ENCODE measurements at places on chromosomes 4 and X. TPM values are rescaled to one million over a fixed set of nuclear protein-coding genes. Genes with fewer than 3 reads are reported as not detected.

- no peak for DNase-seq
These were observed 343.8 kb upstream of the CLNK start for GRCh38 chr4:11028334-11028733.

- no peak for DNase-seq
These were observed 309.5 kb upstream of the FMR1 start for GRCh38 chrX:147602176-147602696.

Gene P2RY10
- 0.54 TPM for total RNA-seq

DNA sequence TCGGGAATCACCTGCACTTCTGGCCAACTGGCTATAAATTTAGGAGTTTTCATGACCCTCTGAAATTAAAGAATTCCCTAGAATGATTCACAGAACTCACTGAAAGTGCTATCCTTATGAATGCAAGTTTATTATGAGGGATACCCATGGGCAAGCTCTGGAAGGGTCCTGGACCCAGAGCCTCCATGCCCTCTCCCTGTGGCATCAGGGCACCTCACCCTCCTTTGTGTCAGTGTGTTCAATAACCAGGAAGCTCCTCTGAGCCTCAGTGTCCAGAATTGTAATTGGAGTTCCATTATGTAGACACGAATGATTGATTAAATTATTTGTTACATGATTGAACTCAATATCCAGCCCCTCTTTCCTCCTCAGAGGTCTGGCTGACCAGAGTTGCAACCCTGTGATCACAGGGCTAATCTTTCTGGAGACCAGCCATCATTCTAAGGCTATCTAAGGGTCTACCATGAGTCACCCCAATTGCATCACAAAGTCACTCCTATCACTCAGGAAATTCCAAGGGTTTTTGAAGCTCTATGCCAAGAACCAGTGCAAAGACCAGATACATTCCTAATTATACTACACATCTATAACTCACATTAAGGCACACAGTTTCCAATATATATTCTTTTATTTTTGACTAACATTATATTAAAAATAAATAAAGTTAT, 8.9 kb downstream of the ANXA3 start:
- no peak for DNase-seq

- no peak for DNase-seq
These were observed 5.3 kb downstream of the ARSF start for GRCh38 chrX:3046253-3047240.

GRCh38 chr4:99117876-99118693, 26.0 kb downstream of the ADH4 start:
- DNase-seq = no peak

DNA sequence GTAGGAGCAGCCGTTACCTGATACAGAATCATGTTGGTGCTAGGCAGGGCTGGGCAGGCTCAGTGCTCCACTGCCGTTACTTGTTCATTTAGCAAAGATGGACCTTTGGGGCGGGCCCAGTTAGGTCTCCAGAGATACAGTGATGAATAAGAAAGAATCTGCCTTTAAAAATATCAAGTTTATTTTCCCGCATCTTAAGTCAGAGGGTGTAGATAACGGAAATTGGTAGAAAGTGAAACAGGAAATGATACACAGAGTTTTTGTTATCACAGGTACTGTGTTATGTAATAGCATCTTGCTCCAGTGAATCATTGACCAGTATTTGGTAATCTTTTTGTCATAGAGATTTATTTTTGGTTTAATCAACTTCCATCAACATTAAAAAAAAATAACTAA, 5.5 kb downstream of the TMEM131L start:
- DNase-seq = no peak

Gene DGAT2L6
- total RNA-seq = not detected

DNA sequence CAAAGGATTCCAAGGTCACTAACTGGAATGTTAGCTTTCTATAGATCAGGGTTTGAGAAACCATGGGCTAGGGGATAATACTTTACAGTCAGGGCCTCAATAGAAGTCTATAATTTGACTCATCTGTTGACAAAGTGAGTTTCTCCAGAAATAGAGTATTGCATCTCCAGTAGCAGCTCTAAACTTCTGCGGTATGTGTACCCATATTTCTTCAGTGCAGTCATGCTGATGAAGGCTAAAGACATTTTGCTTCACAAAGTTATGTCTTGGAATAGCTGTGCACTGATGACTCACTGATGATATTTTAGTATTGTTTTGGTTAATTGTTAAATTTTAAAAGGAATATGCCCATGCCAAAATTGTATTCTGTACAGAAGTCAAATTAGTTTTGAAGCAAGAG, 464.9 kb upstream of the AMOT start:
- no peak for DNase-seq

GRCh38 chr4:57182132-57182874, 72.1 kb upstream of the IGFBP7 start:
- no peak for DNase-seq

All from thoracic aorta (tissue), 2 donors.